ENCODE measurements at places on chromosomes 4 and X.

GRCh38 chr4:95728145-95728544 lies 111.7 kb upstream of the PDHA2 start:
- no peak for DNase-seq

DNA sequence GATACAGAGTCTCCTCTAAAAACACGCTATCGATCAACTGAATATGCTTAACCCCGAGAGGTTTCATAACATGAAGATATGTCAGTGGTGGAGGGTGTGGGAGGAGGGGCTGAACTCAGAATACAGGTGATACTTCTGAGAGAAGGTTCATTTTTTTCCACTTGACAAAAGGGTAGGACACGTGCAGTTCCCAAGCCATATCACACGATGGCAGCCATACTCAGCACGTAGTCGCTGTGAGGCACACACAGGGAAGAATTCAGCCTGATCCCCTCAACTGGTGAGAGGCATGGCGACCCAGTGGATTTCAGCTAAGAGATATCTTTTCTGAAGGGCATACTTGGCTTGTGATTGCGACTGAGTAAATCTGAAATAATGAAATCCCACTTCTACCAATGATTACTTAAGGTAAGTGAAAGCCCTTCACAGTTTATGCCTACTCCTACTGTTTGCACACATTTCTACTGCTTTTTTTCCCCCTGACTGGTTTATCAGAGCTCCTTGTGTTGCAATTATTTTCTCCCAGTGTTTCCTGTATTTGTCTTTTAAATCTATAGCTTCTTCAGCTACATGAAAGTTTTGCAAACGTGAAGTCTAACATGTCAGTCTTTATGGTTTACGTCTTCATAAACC lies 133.1 kb downstream of the CORIN start:
- no peak for DNase-seq

DNA sequence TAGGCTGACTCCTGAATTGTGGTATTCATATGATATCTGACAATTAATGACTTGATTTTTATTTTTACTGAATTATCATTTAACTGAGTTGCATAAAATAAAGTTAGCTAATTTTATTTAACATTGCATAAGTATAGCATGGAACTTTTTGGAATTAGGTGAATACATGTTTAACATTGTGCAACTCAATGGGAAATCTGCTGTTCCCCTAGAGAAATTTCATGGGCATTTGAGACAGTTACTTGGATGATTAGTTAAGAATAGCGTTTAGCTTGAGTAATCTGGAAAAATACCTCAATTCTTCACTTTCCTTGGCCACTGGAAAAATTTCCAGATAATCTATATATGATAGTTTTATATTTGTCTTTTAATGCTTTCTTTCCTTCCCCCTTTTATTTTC lies 42.5 kb downstream of the NPNT start:
- no peak for DNase-seq

DNA sequence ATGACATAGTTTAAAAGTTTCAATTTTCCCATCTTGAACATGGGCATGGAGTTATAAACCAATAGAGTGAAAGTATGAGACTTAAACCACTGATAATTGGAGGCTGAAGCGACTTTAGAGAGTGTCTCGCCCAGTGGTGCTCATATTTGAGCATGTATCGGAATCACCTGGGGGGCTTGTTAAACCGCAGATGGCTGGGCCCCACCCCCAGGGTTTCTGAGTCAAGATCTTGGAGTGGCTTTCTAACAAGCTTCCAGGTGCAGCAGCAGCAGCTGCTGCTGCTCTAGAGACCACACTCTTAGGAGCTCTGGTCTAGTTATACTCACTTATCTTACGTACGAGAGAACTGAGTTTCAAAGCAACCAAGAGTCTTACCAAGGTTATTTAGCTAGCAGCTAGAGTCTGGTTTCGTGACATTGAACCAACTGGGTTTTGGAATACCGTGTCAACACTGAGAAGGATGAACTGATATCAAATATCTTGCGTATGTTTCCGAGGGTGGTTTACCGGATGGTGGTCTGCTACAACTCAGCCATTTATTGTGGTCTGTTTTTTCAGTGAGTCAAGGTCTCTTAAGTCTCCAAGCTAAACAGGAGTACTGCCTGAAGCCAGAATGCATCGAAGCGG lies 5.9 kb downstream of the PHEX start:
- no peak for DNase-seq

DNA sequence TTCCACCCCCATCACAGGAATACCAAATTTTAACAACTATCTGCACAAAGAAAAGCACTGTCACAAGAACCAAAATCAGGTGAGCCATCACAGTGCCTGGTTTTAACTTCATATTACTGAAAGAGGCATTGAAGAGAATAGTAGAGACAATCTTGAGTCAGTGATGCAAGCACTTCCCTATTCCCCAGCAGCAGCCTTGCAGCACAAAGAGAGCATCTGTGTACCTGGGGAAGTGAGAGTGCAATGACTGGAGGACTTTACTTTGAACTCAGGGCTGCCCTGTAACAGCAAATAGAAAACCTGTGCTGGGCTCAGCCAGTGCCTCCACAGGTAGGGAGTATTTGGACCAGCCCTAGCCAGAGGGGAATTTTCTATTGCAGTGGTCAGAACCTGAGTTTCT lies 361.8 kb downstream of the TEX13C start:
- DNase-seq, result no peak

GRCh38 chrX:41665686-41666085 lies 23.1 kb upstream of the GPR34 start:
- DNase-seq, result no peak

GRCh38 chr4:190014771-190015537 lies 12.1 kb downstream of the FRG2 start:
- no peak for DNase-seq

- DNase-seq, result no peak
Measured at GRCh38 chr4:77821775-77822174, 2.6 kb upstream of the CNOT6L start.

- no peak for DNase-seq
Measured at GRCh38 chrX:96834137-96834536, 49.6 kb upstream of the RPA4 start.

DNA sequence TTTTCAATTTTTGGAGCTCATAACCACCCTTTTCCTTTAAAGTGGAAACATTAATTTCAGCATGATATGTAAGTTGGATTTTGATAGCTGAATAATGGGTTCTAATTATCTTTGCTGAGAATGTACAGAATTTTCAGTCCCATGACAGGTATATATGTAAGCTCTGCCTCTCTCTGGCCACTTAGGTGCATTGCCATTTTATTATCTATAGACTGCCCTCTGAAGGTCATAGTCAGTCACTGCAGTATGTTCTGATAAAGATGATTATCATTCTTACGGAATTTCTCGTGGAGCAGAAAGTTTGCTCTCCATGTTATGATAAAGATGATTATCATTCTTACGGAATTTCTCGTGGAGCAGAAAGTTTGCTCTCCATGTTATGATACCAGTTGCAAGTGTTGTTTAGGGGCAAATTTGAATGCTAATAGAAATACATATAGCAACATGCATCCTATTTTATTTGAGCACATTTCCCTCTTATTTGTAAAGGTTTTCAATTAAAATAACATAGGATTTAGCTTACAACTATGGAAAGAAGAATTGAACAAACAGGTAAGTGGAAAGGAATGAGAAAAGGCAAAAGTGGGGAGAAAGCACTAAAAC lies 10.4 kb downstream of the AFP start:
- peak; percentile 40 for DNase-seq

DNA sequence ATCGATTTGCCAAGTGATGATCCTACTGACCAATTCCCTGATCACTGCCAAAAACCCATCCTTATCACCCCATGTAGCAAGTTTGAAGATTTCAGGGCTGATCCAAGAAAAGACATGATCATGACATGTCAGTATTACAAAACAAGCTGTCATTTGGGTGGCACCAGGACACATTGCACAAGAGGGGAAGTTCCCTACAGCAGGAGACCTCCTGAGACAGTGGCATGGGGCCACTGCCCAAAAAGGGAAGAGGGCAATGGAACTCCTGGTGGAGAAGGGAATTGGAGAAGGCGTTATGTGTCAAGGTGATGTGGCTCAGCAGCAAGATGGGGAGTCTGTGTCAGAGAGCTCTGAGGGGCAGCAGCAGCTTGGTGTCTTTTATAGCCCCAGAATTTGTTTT lies 43.4 kb downstream of the ZNF182 start:
- DNase-seq, result no peak

- DNase-seq, result no peak
Measured at GRCh38 chr4:185227131-185227551, 17.7 kb downstream of the SNX25 start.

DNA sequence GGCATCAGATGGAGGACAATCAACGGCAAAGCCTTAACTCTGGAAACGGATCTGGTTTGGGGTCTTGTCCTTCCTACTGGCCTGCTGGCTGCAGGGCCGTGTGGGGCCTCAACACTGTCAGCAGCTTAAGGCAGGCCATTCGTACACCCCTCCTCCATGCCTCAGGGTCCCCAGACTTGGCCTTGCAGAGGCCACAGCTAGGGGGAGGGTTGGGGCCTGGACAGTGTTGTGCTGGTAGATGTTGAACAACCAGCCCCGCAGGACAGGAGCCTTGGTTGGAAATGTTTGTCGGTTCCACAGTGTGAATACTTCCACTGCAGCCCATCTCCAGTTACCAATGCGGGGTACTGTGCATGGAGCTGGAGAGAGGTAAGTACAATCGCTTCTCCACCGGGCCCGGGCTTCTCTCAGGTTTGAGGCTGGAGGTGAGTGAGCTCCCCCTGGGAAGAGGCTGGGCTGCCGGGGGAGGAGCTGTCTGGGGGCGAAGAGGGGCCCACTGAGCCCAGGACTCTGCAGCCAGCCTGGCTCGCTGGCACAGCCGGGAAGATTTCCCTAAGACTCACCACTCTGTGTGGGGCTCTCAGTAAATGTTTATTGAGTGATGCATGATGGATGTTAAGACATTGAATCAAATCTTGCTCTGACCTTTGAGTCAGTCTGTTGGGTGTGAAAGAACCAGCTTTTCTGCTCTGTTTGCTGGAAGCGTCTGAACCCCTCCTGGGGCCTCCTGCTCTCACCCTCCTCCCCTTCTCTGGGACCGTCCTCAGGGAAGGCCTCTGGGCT lies 19.7 kb upstream of the GPR78 start:
- no peak for DNase-seq

DNA sequence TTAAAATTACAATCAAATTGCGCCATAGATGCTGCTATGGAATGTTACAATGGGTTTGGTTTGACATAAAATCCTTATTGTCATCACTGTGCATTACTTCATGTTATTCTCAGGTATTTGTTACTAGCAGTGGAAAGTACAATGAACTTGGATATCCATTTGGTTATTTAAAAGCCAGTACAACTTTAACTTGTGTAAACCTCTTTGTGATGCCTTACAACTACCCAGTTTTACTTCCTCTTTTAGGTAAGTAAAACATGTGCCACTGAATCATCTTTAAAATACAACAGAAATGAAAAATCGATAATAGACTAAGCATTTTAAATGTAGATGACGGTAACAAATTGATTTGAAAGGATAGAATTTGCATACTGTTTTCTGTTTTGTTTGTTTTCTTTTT lies 35.6 kb downstream of the INTS6L start:
- DNase-seq, result no peak

- DNase-seq, result no peak
Measured at GRCh38 chrX:53039236-53039635, 9.4 kb upstream of the GPR173 start.

GRCh38 chrX:153897899-153898298 lies 6.6 kb upstream of the AVPR2 start:
- no peak for DNase-seq

DNA sequence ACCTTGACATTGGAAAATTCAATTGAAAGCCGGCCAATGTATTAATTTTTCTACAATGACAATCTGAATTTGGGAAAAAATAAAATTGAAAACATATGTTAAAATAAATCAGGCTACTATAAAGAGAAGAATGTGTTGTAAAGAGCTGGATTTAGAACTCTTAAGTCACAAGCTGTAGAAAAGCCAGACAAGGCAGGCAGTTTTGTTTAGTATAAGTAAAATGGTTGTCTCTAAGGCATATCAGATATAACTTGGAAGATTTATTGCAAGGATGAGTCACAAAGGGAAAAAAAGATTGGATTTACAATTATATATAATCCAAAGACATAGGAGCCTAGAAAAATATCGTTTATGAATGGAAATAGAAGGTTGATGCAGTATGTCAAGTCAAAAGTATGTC lies 549.1 kb upstream of the EPHA5 start:
- no peak for DNase-seq

DNA sequence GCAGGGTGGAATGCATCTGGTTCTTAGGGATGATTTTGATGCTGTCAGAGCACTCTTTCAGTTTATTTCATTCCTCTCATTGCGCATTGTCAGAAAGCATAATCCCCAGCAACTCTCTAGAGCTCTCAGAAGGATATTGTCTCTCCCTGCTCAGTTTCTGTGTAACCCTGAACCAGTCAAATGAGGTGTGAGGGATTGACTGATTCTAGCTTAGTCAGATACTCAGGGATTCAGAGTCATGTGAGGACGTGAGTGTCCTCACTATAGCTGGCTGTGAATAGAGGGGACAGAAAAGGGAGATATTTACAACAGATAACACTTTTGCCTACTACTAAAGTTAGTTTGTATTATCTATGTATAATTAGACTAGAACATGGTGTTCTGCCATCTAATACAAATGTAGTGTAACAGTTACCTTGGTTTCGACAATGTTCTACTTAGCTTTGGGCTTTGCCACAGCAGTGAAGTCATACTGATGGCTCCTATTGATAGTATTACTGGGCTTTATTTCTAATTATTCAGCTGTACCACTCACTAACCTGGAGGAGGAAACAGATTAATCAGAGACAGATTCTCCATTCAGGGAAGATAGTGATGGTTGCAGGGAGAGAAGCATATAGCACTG lies 19.5 kb downstream of the AP1AR start:
- no peak for DNase-seq

DNA sequence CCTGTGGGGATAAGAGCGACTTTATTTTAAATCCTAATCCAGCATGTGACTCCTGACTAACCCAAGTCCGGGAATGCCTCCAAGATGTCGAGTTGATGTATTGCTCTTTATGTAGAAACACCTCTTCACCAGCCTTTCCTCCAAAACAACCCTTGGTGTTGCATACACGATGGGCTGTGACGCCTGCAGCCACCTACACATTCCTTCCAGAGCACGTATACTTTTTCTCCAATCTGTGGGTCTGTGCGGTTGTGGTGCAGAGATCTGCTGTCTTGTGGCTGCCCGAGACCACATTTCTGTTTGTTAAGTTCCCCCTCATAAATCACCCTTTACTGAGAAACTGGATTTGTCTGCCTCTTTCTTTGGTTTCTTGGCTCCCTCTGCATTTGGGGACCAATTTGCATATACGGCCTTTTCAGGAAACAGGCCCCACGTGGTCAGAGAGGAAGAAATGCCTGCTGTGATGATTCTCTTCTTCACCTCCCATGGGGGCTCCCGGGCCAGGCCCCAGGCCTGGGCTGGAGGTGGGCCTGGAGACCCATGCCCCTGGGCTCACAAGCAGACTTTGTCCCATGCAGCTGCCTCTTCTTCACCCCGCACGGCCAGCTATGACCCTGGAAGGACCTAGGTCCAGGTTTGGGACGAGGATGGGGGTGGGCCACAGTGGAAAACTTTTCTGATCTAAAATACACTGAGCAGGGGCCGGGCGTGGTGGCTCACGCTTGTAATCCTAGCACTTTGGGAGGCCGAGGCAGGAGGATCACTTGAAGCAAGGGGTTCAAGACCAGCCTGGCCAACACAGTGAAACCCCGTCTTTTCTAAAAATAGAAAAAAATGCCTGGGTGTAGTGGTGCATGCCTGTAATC lies 21.4 kb upstream of the AFAP1 start:
- no peak for DNase-seq

- DNase-seq, result no peak
Measured at GRCh38 chr4:117898496-117898895, 135.8 kb upstream of the NDST3 start.

- DNase-seq, result no peak
Measured at GRCh38 chrX:120672389-120672788, 42.5 kb upstream of the C1GALT1C1 start.
